ENCODE measurements at places on chromosomes 13 and 19.

GRCh38 chr19:1266916-1267476, 2.1 kb upstream of the CIRBP start:
- no peak for DNase-seq

GRCh38 chr13:75789451-75790197, 153.5 kb downstream of the LMO7 start:
- DNase-seq, result no peak

DNA sequence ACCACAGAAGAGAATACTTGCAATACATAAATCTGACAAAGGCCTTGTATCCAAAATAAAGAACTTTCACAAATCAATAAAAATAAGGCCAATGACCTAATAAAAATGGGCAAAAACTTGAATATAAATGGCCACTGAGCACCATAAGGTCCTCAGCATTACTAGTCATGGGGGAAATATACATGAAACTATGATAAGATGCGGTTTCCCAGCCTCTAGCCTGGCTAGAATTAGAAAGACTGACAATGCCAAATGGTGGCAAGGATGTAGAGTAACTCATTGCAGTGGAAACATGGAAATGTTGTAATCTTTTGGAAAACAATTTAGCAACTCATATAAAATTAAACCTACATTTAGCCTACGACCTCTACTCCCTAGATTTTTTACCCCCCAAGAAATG, 227.1 kb downstream of the GGACT start:
- no peak for DNase-seq

DNA sequence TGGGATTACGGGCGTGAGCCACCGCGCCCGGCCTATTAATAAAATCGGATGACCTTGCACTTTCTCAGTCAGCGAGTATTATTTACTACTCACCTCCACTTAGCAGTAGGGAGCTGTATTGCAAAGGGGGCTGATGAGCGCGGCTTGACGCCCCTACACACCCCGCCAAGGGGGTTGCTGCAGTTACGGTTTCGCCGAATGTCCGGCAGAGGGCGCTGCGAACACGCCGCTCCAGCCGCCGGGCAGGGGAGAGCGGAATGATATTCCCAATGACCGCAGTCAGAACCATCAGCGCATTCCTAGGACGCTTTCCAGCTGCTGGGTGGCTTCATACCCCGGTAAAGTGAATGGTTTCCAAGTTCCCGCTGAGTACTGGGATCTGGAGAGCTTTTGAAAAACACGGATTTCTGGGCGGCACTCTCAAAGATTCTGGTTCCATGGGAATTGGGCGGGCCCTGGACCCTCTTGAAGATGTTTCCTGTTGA, 30.0 kb upstream of the TPT1 start:
- DNase-seq, result no peak

GRCh38 chr13:44934724-44935123, 54.5 kb downstream of the NUFIP1 start:
- DNase-seq, result no peak

DNA sequence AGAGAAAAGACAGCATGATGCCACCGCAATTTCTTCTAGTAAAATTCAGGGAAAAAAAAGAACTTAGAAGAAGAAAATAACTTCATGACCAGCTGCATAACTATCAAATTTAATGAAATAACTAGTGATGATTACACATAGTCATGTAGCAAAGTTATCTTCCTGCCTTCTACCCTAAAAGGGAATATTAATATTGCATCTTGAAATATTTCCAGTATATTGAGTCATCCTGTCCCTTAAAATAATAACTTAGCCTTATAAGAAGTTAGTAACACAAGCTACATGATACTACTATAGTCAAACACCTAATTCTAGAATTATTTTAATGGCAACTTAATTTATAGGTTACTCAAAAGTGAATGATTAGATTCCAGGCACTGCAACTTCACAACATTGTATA, 289.2 kb downstream of the KLF12 start:
- DNase-seq, result no peak

- DNase-seq, result no peak
Observed at GRCh38 chr13:95494082-95494681, 58.3 kb upstream of the CLDN10 start.

DNA sequence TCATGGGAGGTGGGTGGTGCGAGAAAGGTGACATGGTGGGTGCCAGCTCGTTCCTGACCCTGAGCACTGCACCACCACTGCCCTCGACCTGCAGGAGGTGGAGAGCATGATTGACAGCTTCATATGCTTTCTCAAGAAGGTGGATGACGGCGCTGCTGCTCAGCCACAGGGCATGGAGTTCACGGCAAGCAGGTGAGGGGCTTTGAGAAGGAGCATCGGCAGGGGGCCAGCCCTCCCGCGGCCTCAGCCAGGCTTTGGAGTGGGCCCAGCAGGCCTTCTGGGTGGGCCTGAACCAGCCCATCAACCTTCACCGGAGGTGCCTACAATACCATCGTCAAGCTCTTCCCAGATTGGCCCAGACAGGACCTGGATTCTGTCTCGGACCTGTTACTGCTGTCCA, 18.9 kb upstream of the ZNF14 start:
- no peak for DNase-seq

DNA sequence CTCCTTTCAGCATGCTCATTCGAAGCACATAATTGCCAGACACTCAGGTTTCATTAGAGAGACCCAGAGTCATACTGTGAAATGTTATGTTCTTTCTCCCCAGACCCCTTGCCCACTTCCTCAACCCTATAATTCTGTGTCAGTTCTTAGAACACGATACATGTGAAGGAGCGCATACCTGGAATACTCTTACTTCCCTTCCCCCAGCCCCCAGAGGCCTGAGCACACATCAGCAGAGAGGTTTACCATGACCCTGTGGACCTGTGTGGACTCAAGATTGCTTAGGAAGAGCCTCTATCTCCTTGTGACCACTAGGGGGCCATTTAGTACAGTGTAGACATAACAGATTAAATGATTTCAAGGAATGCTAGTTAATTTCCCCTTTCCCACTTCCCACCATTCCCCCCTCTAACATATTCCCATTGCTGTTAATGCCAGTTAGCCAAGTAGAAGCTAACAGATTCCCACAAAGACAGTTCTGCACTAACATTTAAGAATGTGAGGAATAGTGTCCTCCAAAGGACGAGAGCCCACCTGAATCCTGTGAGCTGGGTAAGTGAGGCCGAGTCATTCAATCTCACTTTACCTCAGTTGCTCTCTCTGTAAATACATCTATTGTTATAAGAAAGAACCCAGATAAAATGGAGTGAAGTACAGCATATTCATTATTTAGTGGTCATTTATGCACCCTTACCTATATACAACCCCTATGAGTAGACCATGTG, 154.2 kb upstream of the MAB21L1 start:
- DNase-seq, result no peak

- DNase-seq, result no peak
Observed at GRCh38 chr19:14507704-14508542, 10.3 kb downstream of the DNAJB1 start.

- no peak for DNase-seq
Observed at GRCh38 chr19:18264137-18264854, 10.0 kb downstream of the IQCN start.

- DNase-seq, result no peak
Observed at GRCh38 chr19:51181377-51181912, 39.3 kb downstream of the SIGLEC7 start.

GRCh38 chr19:960020-960419, 24.1 kb upstream of the WDR18 start:
- DNase-seq, result no peak

DNA sequence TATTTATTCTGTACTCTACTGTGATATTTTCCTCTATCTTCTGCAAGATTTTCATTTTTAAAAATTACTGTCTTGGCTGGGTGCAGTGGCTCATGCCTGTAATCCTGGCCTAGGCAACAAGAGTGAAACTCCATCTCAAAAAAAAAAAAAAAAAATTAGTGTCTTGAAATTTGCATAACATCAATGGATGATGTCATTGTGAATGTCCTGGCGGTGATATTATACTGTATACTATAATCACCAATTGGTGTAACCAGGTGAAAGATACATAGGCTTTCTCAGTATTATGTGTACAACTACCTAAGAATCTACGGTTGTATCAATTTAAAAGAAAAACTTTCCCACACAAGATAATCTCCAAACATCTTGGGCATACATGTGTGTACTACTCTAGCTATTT, 15.2 kb downstream of the ZNF331 start:
- DNase-seq, result no peak

DNA sequence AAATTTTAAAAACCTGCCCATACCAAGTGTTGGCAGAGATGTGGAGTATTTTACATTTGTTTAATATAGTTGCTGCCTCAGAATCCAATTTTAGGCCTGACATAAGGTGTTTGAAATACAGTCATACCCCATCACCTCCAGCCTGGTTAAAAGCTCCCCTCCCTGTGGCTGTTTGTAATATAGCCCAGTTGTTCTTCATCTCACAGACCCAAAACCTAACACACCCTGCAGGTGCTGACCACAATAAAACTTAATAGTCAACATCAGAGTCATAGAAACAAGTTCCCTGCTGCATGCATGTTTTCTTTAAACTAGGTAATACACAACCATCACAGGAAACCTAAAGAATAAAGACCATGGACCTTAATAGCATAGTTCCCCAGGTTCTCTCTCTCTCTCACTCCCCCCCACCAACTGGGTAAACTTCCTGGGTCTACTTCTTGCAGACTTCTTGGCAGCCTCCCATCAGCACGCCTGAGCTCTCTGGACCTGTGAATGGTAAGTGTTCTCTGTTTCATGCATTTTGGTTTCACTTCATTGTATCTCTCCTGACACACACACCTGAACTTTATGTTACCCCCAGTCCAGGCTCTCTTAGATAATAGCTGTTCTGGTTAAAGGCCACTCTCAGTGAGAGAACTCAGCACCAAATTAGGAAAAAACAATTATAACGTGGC, 1369.9 kb downstream of the EFNB2 start:
- no peak for DNase-seq

- DNase-seq, result no peak
Observed at GRCh38 chr13:32036757-32037156, 5.2 kb downstream of the FRY start.

DNA sequence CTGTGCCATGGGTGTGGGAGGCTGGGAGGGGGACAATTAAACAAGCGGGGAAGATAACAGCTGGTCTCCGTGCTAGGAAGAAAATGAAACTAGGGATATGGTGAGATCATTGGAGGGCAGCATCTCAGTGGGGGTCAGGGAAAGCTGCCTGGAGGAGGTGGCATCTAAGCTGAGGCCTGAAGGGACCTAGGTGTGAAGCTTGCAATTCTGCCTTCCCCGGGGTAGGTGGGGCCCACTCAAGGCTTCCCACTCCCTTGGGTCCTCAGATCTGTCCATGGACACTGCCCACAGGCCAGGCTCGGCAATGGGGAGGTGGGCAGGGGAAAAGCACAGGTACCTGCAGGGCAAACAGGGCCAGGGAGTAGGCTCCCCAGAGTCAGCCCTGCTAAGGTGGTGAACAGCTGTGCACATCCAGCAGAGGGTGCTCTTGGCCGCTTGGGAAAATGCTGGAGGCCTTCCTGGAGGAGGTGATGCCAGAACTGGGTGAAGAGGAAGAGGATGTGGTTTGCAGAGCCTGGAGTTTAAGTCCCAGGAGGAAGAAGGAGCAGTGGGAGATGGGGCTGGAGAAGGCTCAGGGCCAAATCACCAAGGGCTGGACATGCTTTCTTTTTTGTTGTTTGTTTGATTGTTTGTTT, 25.7 kb upstream of the CCNE1 start:
- no peak for DNase-seq

DNA sequence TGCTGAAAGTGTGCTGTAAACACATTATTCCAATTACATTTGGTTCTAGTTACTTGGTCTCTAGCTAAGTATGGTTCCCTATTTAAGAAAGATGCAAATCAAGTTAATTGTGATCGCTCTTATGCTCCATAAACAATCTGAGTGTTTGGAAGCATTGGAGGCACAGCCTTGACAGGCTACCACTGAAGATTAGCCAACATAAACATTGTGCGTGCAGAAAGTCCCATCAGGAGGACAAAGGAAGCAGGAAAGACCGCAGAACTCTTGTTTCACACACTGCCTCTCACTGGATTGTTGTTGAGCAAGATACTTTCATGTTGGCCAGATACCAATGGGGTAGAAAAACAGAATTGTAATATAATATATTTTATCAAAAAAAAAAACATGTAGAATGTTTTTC, 814.4 kb downstream of the EFNB2 start:
- DNase-seq, result no peak

GRCh38 chr13:94192431-94192975, 287.0 kb downstream of the DCT start:
- no peak for DNase-seq

DNA sequence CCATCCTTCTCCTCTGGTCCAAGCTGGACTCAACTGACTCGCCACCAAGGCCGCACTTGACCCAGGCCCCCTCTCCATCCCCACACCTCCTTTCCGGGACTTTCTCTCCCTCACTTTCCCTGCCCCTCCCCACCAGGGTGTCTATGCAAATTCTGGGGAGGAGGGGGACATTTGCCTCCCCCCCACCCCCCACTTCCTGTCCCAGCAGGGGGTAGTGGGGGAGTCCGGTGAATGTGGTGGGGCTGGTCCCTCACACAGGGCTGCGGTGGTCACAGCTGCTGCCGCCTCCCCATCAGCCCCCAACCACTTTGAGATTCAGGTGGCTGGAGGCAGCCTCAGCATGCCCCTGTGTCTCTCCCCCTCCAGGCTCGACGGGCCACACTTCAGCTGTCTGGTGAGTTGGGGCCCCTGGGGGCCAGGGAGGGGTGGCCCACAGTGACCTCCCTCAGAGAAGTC, 870 bp downstream of the SPIB start:
- no peak for DNase-seq

GRCh38 chr19:7506385-7507328, 9.2 kb upstream of the ZNF358 start:
- DNase-seq, result no peak

DNA sequence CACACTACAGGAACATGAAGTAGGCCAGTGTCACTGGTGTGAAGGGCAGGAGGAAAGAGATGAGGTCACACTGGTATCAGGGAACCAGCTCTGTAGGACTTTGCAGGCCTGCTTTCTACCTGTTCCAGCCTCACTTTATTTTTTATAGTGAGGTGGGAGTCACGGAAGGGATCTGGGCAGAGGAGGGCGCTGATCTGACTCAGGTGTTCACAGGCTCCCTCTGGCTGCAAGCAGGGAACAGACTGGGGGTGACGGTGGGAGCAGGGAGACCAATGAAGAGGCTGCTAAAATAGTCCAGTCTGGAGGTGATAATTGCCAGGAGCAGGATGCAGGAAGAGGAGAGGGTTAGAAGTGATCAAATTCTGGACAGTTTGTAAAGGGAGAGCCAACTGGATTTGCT, 2.8 kb downstream of the THAP8 start:
- no peak for DNase-seq

GRCh38 chr19:23475477-23475876, 80.2 kb upstream of the ZNF91 start:
- DNase-seq, result no peak

GRCh38 chr13:76222511-76222910, 586.4 kb downstream of the LMO7 start:
- no peak for DNase-seq

Data from cortex of kidney (tissue), 1 donor.